Stomach (tissue), 19 donors: ENCODE measurements at places on chromosomes 3 and 15. TPM values are rescaled to one million over a fixed set of nuclear protein-coding genes. Genes with fewer than 3 reads are reported as not detected.

Gene GABRG3
- polyA plus RNA-seq = 1.5 TPM

Gene CFAP161
- polyA plus RNA-seq = 0.19 TPM

Gene SYNM
- 88.7 TPM for polyA plus RNA-seq

Gene SERPINI2
- 1.1 TPM for polyA plus RNA-seq

Gene CYFIP1
- 21.8 TPM for polyA plus RNA-seq

Gene SUSD5
- 0.25 TPM for polyA plus RNA-seq

Gene ECE2
- polyA plus RNA-seq = not detected

Gene ZKSCAN7
- polyA plus RNA-seq = 1.5 TPM

Gene KIF15
- 1.2 TPM for polyA plus RNA-seq

Gene PDCD10
- polyA plus RNA-seq = 33.8 TPM

Gene CTXN2
- polyA plus RNA-seq = not detected

Gene ADAMTSL3
- polyA plus RNA-seq = 2.6 TPM

Gene SST
- polyA plus RNA-seq = 142 TPM

Gene MORC1
- not detected for polyA plus RNA-seq

Gene PTX3
- polyA plus RNA-seq = 1.2 TPM

Gene EHD4
- polyA plus RNA-seq = 5.8 TPM

Gene FBLN2
- 4.0 TPM for polyA plus RNA-seq

Gene DLEC1
- 0.12 TPM for polyA plus RNA-seq

Gene RPUSD2
- 6.6 TPM for polyA plus RNA-seq

Gene SPATA12
- 0.05 TPM for polyA plus RNA-seq

Gene SERINC4
- polyA plus RNA-seq = not detected

Gene LMAN1L
- polyA plus RNA-seq = not detected

Gene MCTP2
- polyA plus RNA-seq = 5.9 TPM

Gene ATG7
- 6.8 TPM for polyA plus RNA-seq

Gene IGSF10
- 0.93 TPM for polyA plus RNA-seq

Gene GATA2
- 2.3 TPM for polyA plus RNA-seq

Gene SLC2A2
- not detected for polyA plus RNA-seq

Gene MFAP1
- 17.7 TPM for polyA plus RNA-seq

Gene TMEM43
- polyA plus RNA-seq = 12.7 TPM

Gene TGM4
- polyA plus RNA-seq = not detected
